ENCODE measurements at places on chromosomes 13 and 19. TPM values are rescaled to one million over a fixed set of nuclear protein-coding genes. Genes with fewer than 3 reads are reported as not detected.

- DNase-seq = no peak
- H3K36me3 ChIP-seq = no peaks in the 10 kb centered on the region
- H3K27ac ChIP-seq = no peak overlapping the region
- H3K27me3 ChIP-seq = no peaks in the 10 kb centered on the region
- no peak overlapping the region for H3K4me3 ChIP-seq
Measured at GRCh38 chr13:35704331-35704730, 227.8 kb upstream of the MAB21L1 start.

DNA sequence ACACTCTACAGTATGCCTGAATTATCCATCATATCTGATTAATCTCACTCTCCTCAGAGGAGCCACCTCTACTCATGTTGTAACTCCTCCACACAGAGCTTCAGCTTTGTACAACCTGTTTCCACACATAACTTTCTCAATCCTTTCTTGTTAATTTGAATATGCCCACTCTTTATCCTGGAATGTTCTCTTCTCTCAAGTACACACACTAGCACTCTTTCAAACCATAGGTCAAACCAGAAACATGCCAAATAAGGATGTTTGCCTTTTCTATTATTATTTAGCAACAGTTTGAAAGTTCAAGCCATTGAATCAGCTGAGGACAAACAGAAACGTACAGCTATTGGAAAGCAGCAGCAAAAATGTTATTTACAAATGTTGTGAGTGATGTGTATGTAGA lies 110.3 kb downstream of the MIPEP start:
- H3K4me1 ChIP-seq = no peaks in the 10 kb centered on the region
- no peak for DNase-seq
- H3K4me3 ChIP-seq = no peak overlapping the region

DNA sequence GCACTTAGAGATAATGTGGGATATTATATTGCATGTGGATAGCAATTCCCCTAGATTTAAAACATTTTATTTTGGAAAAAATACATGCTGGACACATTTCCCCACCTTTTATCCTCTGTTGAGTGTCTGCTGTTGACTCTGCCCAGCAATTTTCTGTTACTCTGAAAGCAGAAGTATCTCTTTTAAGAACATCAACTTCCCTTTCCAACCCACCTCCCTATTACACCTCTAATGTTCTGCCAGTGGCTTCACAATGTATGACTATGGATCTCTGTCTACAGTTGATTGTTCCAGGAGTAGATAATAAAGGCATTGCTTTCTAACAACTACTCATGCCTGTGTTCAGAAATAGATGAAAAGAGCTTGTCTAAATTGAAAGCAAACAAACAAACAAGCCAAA lies 754.8 kb upstream of the SLITRK6 start:
- no peak overlapping the region for H3K4me3 ChIP-seq
- no peaks in the 10 kb centered on the region for H3K27me3 ChIP-seq
- no peaks in the 10 kb centered on the region for H3K4me1 ChIP-seq
- DNase-seq = no peak

CPAMD8 gene
- 1.3 TPM for total RNA-seq

SELENOV gene
- not detected for total RNA-seq

C2CD4C gene
- total RNA-seq = 1.3 TPM
